ENCODE measurements at places on chromosomes 11 and 22.

- peak; percentile 43 for DNase-seq
Observed at GRCh38 chr11:61392981-61393595, 701 bp downstream of the TMEM216 start.

DNA sequence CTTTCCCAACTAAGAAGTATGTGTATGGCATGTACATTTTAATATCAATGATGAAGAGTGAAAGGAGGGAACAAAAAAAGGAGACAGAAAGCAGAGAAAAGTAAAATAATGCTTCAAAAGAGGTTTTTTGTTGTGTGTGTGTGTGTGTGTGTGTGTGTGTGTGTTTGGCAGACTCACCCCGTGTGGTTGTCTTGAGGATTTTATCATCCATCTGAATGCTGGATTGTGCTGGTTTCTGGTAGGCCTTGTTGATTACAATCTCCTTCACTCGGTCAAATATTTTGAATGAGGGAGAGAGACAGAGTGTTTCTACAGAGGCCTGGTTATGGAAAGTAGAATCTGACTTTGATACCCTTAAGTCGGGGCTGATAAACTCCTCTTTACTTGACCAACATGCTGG is 128.5 kb downstream of the ENTHD1 start:
- DNase-seq = peak; percentile 6

- DNase-seq = no peak
Observed at GRCh38 chr11:9825315-9825714, 161.4 kb downstream of the SWAP70 start.

DNA sequence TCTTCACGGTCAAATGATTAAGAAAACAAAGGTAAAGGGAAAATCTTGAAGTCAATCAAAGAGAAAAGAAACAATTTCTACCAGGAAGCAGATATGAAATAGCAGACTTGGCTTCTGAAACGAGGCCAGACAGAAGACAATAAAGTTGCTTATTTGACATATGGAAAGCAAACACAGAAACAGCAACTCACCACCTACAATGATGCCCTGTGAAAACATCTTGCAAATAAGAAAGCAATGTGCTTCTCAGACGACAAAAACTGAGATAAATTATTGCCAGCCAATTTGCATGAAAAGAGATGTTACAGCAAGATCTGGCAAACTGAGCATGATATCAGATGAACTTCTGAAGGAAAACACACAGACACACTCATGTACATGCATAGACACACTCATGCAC is 45.9 kb upstream of the CTSC start:
- no peak for DNase-seq

GRCh38 chr11:7548659-7549274 is 35.0 kb downstream of the PPFIBP2 start:
- peak; percentile 87 for DNase-seq

DNA sequence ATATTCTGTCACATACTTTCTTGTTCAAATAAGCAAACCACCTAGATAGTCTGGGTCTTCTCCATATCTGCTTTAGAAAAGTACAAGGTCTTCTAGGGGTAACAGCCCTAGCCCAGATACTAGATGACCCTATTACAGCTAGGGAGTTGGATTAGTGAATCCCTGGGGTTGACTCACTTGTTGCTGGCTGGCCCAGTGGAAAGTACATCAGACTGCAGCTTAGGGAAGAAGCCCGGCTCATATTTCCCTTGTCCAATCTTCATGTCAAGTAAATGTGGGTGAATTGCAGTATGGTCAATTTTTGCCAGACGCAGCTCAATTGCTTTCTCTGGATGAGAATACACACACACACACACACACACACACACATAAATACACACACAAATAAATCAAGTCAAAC is 79.1 kb upstream of the SCUBE2 start:
- no peak for DNase-seq

DNA sequence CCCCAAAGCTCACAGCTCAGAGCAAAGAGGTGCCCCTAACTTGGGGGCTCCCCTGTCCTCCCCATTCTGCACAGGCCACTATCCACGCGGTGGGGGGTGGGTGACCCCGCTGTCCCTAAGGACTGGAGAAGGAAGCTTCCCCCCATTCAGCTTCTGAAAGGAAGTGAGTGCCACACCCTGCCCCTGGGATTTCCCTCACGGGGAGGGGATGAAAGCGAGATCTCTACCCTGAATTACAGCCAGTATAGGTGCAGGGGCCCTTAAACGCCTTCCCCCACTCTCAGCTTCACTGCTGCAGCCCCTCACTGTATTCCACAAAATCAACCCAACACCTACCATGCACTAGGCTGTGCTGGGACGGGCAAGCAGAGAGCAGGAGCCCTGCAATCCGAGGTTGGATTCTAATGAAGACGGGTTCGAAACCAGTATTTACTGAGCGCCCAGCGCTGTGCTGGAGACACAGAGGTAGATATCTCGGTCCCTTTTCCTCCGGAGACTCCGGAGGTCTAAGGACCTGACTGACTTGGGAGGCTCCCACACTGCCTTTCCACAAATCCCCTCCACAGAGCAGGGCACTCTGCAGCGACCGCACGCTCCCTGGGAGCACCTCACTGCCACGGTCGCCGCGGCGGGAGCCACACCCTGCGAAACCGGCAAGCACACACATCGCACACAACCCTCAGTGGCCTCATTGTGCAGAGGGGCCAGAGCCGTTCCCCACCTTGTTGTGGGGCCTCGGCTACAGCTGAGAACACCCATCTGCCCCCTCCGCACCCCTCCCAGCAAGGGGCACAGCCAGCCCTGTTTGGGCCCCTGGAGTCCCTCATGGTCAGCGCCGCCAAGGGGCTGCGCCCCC is 1.8 kb downstream of the AHNAK start:
- no peak for DNase-seq

All from GM23338 (cell line).